Inflammatory macrophage treated with lipopolysaccharide for 4 hours (primary cell): ENCODE measurements at places on chromosomes 5 and 9.

GRCh38 chr9:73714294-73714693 is 562.6 kb downstream of the ANXA1 start:
- no peak for DNase-seq

DNA sequence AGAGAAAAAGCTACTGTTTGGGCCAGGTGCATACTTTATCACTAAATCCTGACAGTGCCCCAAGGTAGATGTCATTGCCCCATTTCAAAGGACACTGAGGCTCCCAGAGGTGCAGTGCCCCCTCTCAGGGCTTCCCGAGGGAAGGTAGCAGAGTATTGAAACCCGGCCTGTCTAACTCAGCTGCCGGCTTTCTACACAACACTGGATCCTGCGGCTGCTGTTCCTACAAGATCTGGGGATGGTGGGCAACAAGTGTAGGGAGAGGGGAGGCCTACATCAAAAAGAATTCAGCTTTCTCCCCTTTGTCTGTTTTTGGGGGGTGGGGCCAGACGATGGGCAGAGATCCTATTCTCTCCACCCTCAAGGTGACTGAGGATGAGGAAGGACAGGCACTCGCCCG is 200.8 kb downstream of the DAB2IP start:
- no peak for DNase-seq

GRCh38 chr9:133125941-133126696 is 5.1 kb upstream of the RALGDS start:
- DNase-seq = peak; percentile 79

- DNase-seq = no peak
Observed at GRCh38 chr5:156497804-156498208, 170.8 kb downstream of the SGCD start.

- peak; percentile 32 for DNase-seq
Observed at GRCh38 chr9:806285-807156, 35.0 kb upstream of the DMRT1 start.

GRCh38 chr5:150295741-150296486 is 6.3 kb upstream of the CAMK2A start:
- no peak for DNase-seq

- no peak for DNase-seq
Observed at GRCh38 chr5:2747363-2748162, 3.9 kb downstream of the IRX2 start.

DNA sequence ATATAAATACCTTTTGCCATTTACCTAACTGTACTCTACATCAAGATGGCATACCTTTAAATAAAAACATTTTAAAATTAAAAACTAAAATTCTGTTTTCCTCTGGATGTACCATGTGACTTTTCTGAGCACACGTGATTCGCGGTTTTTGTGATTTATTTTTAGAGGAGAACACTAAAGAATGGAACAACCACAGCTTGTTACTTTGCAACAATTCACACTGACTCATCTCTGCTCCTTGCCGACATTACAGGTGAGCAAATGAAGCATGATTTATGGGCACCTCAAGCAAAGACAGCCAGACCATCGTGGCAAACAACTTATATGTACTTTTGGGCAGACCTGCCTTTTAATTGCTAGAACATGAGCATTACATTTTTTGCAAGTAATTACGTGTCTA is 61.3 kb downstream of the GDA start:
- no peak for DNase-seq

DNA sequence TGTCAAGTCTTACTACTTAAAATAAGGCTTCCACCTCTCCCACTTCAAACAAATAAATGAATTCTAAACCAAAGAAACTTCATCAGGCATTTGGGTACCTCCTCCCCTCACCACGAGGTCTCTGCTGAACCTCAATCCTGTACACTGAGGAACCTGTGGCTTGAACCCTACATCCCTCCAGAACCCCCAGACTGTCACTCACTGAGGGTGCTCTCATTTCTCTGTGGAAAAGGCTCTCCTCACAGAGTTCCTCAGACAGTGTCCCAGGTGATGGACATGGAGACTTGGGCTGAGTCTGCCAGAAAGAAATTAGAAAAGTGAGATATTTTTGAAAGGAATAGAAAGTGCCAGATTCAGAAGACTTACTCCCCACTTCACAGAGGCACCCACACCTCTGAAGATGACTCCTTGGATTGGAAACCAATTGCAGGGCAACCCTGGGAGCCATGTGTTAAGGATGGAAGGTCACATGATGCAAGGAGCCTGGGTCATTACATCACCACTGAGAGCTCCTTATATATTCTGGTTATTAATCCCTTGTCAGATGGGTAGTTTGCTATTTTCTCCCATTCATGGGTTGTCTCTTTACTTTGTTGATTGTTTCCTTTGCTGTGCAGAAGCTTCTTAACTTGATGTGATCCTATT is 19.8 kb downstream of the MLANA start:
- DNase-seq = no peak

GRCh38 chr9:130903194-130904069 is 6.8 kb upstream of the QRFP start:
- no peak for DNase-seq

DNA sequence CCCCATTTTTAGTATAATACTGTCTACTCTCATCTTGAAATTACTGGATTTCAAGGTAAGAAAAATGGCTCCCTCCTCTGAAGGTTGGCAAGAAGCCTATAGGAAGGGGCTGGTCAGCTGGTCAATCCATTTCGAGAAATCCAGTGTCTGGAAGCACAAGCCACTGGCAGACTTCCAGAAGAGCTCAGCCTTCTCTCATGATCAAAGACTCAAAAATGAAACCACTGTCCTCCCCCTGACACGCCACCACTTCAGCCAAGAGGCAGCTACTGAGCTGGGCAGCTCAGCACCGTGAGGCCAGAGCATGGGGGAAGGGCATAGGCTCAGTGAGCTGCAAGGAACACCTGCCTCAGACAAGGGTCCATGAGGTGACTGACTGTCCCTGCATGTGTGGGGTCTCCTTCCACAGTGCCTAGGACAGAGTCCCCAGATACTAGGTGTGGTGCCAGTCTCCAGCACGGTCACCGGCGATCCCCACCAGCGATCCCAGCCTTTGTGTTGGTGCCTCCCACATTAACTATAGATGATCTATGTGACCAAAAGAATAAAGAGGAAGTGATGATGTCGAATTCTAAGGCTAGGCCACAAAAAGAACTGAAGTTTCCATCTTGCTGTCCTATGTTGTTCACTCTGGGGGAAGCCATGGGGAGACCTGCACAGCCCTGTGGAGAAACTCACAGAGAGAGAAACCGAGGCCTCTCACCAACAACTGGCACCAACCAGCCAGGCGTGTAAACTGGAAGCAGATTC is 100.1 kb upstream of the LRRTM2 start:
- DNase-seq = no peak

DNA sequence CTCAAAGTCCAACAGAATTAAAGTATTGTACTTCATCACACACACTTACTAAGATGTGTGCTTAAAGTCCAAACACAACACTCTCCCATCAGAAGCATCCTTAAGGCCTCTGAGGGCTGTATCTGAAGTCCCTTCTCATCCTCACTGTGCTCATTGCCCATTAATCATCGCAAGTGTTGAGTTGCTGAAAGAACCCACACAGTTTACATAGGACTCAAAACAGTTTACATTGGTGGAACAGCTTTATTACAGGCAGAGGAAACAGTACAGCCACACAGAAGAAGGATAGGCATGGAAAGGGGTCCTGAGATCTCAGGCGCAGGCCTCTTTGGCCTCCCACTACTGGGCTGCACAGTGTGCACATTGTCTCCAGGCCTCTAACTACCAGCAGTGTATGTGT is 113.4 kb downstream of the CMYA5 start:
- no peak for DNase-seq

GRCh38 chr5:83711982-83712601 is 8.6 kb downstream of the HAPLN1 start:
- peak; percentile 48 for DNase-seq

- no peak for DNase-seq
Observed at GRCh38 chr5:72654231-72654630, 147.0 kb upstream of the ZNF366 start.

DNA sequence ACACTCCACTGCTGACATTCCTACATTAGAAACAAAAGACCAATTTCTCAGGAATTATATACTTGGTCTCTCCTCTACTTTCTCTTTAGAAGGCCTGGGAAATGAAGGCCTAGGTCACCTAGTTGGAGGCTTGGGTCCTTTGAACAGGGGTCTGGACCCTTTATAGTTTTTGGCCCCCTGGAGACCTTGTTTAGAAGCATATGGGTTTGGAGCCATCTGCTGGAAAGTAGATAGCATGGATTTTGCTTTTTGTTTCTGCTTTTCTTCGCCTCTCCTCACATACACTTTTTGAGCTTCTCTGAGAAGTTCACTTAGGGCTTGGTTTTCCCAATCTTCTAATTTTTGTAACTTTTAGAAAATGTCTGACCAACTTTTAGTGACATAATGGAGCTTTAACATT is 67.1 kb upstream of the CDK20 start:
- DNase-seq = peak; percentile 7

DNA sequence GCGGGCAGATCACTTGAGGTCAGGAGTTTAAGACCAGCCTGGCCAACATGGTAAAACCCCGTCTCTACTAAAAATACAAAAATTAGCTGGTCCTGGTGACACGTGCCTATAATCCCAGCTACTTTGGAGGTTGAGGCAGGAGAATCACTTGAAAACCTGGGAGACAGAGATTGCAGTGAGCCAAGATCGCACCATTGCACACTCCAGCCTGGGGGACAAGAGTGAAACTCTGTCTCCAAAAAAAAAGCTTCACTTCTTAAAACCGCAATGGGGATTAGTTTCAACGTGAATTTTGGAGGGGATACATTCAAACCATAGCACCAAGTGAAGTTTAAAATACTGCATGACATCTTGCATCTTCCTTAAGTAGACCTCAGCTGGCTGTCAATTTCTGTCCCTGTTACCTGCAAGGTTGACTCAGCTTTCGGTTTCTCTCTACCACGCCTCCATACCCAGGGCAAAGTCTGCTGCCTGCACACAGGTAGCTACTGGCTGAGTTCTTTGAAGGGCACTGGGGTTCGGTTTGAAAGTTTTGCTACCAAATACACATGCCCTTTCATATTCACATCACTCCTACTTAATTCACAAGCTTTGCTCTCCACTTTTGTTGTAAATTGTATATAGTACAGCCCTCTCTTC is 69.3 kb downstream of the KIAA1958 start:
- no peak for DNase-seq

- DNase-seq = no peak
Observed at GRCh38 chr5:105782501-105782900, 1888.2 kb downstream of the EFNA5 start.

DNA sequence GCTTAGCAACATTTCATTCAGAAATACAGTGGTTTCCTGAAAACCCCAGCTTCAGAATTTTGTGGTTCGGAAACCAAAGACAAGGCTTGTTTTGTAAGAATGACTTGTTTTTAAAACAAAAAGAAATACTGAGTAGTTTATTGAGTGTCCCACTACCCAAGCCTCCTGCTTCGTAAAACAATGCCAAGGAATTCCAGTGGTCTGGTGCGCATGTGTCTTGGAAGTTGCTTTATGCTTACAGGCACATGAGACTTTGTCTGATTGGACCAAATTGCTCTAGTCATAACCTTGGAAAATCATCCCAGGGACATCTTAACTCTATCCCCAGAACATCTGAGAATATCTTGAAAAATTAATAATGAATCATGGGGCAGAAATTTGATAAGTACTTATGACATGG is 77.1 kb upstream of the FST start:
- no peak for DNase-seq

GRCh38 chr5:7533941-7534340 is 138.0 kb downstream of the ADCY2 start:
- DNase-seq = no peak

DNA sequence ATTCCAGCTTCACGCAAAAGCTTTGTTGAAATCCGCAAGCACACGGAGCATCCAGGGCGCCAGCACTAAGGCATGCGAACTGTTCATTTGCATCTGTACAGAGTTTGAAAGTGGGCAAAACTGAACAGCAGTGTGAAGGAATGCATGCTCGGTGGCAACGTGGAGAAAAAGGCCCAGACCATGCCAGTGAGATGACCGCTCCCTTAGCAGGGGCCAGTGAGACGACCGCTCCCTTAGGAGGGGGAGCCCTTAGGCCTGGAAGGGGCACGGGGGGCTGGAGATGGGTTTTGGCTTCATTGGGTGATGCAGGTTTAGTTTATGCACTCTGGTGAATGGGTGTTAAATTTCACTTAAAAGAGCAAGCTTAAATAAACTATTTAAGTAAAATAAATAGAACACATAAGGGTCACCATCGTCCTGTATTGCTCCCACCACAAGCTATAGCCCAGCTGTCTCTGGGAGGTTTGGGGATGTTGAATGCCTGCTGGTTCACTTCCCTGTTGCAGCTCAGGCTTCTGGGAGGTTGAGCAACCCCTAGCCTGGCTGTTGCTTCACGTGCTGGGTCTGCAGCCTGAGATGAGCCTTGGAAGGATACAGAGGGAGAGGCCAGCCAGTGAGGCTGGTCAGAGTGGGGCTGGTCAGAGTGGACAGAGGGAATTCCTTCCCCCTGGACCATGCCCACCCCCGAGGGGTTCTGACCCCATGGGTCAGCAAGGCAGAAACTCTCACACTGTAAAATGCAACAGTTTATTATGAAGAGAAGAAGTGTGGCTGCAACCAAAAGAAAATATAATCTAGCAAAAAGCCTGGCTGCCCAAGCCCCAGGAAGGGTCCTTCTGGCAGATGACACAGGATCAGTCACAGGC is 4.6 kb upstream of the FCN1 start:
- peak; percentile 89 for DNase-seq

- no peak for DNase-seq
Observed at GRCh38 chr9:132562306-132562573, 20.2 kb upstream of the BARHL1 start.

DNA sequence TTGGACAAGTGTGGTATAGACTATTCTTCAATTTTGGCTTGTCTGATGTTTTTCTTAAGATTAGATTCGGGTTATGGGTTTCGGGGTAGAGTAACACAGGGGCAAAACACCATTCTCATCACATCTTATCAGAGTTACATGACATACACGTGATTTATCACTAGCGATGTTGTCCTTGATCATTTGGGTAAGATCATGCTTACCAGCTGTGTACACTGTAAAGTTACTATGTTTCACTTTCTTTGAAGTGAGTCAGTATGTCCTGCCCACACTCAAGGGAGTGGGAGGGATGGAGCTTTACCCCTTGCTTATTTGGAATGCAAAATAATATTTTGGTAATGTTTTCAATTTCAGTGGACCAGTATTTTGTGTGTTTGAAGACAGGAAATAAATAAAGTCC is 101.8 kb upstream of the TAF11L2 start:
- peak; percentile 30 for DNase-seq

GRCh38 chr5:146072595-146072994 is 32.8 kb downstream of the PLAC8L1 start:
- DNase-seq = no peak

DNA sequence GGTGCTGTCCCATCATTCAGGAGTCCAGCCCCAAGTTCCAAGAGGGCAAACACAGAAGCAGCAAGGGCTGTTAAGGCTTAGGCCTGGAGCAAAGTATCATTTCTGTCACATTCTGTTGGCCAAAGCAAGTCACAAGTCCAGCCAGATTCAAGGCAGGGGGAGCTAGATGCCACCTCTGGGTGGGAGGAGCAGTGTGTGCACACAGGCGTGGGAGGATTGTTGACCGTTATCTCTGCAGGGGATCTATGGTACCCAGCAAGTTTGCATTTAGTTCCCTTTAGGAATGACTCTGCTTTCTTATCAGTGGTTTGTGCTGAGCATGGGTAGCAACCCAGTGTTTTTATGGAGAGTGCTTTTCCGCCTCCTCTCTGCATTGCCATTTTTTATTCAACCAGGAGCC is 278.9 kb downstream of the NR3C1 start:
- peak; percentile 43 for DNase-seq
